Activated T-cell treated with anti-CD3 and anti-CD28 coated beads, Interleukin-2, amount 50 U/mL, for 72 hours (primary cell): ENCODE measurements at places on chromosomes 7 and 10. TPM values are rescaled to one million over a fixed set of nuclear protein-coding genes. Genes with fewer than 3 reads are reported as not detected.

CALCR gene
- not detected for total RNA-seq

GRCh38 chr7:130695840-130696239, 9.5 kb upstream of the TSGA13 start:
- no peak overlapping the region for H3K4me3 ChIP-seq
- peaks cover 5% of the 10 kb centered on the region for H3K36me3 ChIP-seq

DKK1 gene
- total RNA-seq = not detected

- no peak overlapping the region for H3K27ac ChIP-seq
- no peak overlapping the region for H3K4me3 ChIP-seq
- H3K4me1 ChIP-seq = no peaks in the 10 kb centered on the region
- H3K36me3 ChIP-seq = no peaks in the 10 kb centered on the region
Observed at GRCh38 chr10:11489591-11489990, 121.9 kb downstream of the USP6NL start.

- H3K27me3 ChIP-seq = peaks cover 36% of the 10 kb centered on the region
- H3K27ac ChIP-seq = no peak overlapping the region
- H3K36me3 ChIP-seq = no peaks in the 10 kb centered on the region
- no peak for DNase-seq
Observed at GRCh38 chr10:43684292-43684559, 35.5 kb upstream of the ZNF32 start.

DNA sequence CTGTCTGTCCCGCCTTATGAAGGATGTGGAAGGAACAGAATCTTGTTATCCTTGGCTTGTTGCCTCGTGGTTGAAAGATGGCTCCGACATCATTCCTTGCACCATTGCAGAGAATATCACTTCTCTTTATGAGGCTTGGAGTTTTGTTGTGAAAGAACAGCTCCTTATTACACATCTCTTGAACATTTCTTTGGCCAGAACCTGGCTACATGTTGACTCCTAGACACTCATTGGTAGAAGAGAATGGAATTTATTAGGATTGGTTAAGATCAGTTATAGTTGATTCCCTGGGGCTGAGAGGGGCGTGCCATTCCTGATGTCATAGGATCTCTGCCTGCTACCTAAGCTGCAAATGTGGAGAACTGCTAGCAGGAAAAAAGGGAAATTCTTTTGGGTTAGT, 180.5 kb upstream of the CTBP2 start:
- no peaks in the 10 kb centered on the region for H3K36me3 ChIP-seq
- no peaks in the 10 kb centered on the region for H3K4me1 ChIP-seq
- no peak for DNase-seq
- H3K27ac ChIP-seq = no peak overlapping the region
- H3K4me3 ChIP-seq = no peak overlapping the region
- peaks cover 11% of the 10 kb centered on the region for H3K27me3 ChIP-seq

RADIL gene
- total RNA-seq = 0.53 TPM
